Progenitor cell of endocrine pancreas (in vitro differentiated cells): ENCODE measurements at places on chromosomes 5 and 9. TPM values are rescaled to one million over a fixed set of nuclear protein-coding genes. Genes with fewer than 3 reads are reported as not detected.

ACOT12 gene
- not detected in 2 replicates for total RNA-seq

FAM170A gene
- total RNA-seq, result 0.24 TPM in 1 of 2 replicates, not detected in the other

DND1 gene
- 3.1 and 4.0 TPM in 2 replicates for total RNA-seq

CCDC180 gene
- total RNA-seq, result 12.5 and 12.7 TPM in 2 replicates

DNA sequence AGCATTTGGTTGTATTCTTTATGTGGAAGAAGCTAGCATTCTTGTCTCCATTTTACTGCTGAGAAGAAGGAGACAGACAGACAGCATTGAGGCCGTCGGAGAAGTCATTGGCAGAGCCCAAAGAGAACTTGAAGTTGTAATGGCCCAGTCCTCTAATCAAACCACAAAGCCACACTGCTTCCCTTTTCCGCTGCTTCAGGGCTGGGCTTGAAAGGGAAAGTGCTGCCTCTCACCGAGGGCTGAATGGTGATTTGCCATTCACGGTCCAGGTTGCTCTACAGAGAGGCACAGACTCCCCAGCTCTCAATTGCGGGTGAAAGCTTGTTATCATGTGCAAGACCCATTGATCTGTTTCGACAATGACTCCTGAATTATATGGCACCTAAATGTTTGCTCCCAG lies 25.6 kb upstream of the POU4F3 start:
- DNase-seq, result no peak

DNA sequence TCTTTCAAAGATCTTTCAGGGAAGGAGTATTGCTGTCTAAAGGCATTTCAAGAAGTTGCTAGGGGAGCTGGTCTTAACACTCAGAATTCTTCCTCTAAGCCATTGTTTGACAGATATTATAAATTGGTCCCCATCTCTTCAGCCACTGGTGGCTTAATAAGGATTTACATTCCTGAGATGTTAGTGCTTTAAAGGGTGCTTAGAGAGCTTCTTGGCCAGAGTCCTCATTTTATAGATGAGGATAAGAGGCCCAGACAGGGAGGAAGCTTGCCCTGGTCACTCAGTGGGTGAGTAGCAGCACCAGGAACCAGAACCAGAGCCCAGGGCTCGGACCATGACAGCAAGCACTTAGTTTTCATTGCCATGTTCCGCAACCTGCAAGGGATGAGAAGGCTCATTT lies 53.2 kb downstream of the GALNT10 start:
- DNase-seq, result no peak

GRCh38 chr5:129963359-129963758 lies 59.1 kb downstream of the CHSY3 start:
- no peak for DNase-seq

DNA sequence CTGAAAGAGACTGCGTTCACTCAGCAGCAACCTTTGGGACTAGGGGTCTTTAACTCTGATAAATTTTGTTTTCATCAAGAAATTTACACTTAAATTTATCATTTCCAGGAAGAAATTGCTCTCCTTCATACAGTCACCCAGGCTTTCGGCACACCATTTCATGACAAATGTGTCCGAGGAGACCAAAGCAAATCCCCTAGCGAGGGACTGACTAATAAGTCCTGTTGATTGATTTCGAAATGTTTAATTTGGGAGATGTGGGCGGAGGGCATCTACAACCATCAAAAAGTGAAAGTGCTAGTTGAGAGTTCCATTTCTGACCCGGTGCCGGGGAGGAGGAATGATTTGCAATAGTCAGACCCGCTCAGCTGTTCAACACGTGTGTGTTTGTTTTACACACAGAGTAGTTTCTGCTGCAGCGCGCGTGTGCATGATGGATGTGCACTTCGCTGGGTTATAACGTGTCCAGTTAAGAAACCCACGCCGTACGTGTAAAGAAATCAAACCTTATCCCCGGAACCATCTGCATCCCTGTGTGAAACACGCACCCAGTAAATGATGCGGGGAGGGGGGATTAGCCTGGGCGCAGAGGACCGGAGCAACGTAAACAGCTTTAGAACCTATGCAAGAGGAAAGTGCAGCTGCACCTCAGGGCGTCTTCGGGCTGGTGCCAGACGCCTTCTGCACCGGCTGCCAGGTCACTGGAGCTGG lies 845 bp upstream of the NR4A3 start:
- no peak for DNase-seq

DNA sequence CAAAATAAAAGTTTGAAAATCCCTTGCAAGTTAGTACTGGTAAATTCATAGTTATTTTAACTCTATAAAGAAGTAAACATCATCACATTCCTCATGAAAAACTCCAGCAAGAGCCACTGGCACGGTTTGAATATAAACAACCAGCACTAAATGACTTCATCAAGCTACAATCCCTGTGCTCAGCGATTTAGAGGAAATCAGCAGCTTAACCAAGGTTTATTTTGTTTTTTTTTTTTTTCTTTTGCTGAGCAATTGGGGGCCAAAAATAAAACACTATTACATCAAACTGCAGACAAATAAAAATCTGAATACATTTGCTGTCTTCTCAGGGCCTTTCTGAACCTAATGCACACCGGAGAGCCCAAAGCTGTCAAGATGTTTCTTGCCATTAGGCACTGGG lies 106.2 kb upstream of the SLC24A2 start:
- no peak for DNase-seq

DNA sequence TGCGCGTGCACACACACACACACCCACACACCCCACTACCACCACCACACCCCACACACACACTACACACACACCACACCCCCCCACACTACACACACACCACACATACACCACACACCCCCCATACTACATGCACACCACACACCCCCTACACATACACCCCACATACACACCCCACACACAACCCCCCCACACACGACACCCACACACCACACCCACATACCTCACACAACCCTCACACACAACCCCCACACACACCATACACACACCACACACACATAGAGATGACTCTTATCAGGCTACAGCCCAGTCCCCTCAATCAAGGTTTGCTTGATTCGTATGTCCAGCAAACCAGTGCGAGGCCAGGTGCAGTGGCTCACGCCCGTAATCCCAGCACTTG lies 25.7 kb downstream of the SLC46A2 start:
- no peak for DNase-seq
